Activated naive CD8-positive, alpha-beta T cell treated with anti-CD3 and anti-CD28 coated beads, Interleukin-2, amount 50 U/mL, for 16 hours (primary cell): ENCODE measurements at places on chromosomes 16 and 17.

DNA sequence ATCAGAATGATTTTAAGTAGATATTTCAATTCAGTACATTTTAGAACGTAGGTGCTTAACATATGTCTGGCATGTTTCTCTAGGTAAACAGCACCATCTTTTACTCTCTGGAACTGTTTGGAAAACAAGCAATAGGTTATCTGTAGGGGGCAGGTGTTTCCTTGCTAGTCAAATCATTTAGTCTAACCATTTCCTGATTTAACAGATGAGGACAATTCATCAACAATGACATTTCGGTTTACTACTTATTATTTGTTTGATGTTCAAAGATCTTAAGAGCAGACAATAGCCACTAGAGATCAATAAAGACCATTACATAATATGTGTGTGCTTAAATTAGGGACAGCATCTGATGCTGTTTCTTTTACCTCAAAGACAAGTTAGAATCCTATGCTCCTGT lies 173.1 kb downstream of the CEP112 start:
- DNase-seq: no peak

DNA sequence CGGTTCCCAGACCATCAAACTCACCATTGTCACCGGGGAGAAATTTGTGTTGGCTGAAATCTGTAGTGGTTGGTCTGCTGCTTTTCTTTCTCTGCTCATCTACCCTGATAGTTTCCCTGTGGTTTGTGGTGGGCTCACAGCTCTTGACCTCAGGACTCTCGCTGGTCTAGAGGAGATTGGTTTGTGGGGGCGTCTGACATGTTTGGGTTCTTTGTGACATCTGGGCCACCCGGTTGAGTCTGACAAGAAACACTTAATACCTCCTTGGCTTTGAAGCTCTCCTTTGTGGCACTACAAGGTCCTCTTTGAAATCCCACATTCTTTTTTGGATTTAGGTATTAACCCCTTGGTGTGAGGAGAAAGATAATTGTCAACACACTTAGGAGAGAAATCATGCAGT lies 662.0 kb downstream of the WWOX start:
- DNase-seq: no peak

- no peak for DNase-seq
Measured at GRCh38 chr17:44281570-44281969, 13.6 kb upstream of the SLC4A1 start.

GRCh38 chr16:29790949-29791844 lies 646 bp downstream of the KIF22 start:
- DNase-seq: no peak

GRCh38 chr17:79630821-79631639 lies 20.2 kb upstream of the RBFOX3 start:
- DNase-seq: no peak

- no peak for DNase-seq
Measured at GRCh38 chr17:69269131-69269998, 40.7 kb upstream of the ABCA10 start.

GRCh38 chr16:25035494-25036405 lies 20.6 kb upstream of the ARHGAP17 start:
- no peak for DNase-seq

DNA sequence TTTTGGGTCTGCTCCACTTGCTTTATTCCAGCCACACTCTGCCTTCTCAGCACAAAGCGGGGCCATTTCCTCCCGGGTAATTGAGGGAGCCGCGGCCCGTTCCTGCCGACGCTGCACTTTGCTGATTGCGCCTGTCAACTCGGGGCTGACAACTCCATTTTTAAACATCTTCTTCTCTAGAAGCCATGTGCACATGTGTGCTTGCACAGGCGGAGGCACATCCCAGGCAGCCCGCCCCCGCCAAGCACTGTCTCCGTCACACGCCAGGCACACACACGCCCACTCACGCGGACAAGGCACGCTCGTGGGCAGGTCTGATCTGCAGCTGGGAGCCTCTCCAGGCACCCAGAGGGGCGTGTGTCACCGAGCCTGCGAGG lies 63.2 kb downstream of the ENGASE start:
- no peak for DNase-seq

DNA sequence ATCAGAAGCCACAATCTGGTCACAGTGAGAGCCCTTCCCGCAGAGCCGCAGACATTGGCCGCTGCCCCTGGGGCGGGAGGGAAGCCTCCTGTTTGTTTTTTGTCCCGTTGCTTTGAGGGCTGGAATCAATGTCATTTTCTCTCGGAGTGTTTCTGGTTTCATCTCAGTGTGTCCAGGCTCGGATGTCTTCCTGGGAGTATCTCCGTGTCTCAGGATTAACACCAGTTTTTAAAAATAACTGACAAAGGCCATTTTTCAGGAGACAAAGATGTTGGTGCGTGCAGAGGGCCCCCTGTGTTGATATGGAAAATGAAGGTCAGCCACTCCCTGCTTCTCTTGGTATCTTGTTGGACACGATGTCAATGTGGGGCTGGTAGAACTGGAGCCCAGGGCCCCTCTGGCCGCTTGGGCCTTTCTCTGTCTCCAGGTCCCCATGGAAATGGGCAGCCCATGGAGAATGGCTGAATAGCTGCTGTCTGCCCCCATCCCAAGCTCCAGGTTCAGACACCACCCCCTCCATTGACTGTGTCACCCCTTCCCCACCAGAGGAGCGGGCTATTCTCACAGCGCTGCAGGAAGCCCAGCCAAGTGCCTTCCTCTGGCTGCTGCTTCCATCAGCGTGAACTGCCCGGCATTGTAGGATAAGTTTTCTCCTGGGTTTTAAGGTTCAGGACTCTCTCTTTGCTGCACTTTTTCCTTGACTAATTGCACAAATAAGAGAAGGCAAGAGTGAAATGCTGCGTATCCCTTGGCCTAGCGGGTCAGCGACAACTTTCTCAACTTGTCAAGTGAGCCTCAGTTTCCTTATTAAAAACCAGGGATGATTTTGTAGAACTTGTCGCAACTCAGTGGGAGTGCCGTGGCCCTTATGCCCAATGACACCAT lies 72.2 kb upstream of the METTL9 start:
- no peak for DNase-seq

GRCh38 chr16:7333180-7333725 lies 608 bp downstream of the RBFOX1 start:
- no peak for DNase-seq

DNA sequence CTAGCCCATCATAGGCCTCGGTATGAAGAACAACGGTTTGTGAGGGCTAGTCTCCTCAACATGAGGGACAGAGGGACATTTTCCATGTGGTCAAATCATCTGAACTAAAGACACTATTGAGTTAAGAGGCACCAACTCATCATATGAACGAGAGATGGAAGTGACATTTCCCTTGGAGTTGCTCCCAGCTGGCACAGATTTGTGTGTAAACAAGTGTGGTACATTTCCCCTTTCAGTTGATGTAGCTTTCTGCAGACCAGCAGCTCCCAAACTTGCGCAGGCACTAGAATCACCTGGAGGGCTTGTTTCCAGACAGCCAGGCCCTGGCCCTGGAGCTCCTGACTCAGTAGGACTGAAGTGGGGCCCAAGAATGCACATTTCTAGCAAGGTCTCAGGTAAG lies 205.5 kb downstream of the PARN start:
- no peak for DNase-seq

DNA sequence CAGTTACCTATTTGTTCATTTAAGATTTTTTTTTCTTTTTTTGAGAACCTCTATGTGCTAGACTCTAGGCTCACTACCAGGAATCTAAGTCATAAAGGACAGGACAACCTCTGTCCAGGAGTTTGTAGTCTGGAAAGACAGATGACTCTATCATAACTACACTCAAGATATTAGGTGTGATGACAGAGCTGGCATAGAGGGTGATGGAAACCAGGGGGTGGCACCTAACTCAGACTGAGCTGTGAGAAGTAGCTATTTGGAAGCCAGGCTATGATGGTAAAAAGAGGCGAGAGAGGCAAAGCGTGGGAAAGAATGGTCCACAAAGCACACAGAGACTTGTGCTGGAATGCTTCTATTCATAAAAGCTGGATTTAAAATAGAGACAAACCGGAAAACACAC lies 372.3 kb downstream of the SEC14L1 start:
- DNase-seq: no peak

- DNase-seq: no peak
Measured at GRCh38 chr16:49855280-49855821, 561 bp downstream of the ZNF423 start.

DNA sequence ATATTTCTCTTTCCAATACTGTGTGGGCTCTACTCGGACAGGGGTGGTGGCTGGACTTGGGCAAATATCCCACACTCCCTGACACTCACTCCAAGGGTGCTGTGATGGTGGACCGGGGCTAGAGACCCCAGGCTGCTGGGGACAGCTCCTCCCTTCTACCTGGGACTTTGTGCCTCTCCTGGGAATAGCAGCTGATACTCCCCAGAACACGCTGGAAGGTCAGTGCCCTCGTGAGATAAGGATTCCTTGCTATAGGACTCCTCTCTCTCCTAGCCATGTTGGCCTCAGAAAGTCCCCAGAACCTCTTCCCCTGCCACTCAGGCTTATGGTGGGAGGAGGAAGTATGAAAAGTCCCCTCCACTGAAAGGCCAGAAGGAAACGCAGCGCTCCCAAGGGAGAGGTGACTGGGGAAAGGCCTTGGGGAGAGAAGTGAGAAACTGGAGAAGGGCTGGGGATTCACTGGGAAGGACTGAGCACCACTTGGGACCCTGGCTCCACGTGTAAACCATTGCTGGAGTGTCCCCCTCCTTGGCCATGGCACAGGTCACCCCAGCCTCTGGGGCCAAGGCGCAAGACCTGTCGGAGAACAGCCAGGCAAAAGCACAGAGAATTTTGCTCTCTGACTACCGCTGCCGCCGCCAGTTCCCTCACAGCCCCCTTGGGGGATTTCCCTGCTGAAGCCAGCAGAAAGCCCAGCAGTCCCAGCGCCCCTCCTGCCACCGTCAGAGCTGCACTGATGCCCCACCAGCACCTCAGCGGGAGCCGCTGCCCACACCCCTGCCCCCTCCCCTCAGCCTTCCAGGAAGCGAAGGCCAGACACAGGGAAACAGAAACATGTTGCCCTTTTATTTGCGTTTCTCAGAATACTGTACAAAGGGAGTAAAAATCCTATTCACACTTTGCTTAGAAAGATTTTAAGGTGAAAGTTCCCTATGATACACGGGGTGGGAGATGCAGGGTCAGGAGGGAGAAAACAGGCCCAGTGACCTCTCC lies 2.1 kb upstream of the GSDMB start:
- DNase-seq: peak; percentile 47
